CD4-positive, alpha-beta T cell treated with Interleukin-15 for 4 hours (primary cell): ENCODE measurements at places on chromosomes 1 and 21.

DNA sequence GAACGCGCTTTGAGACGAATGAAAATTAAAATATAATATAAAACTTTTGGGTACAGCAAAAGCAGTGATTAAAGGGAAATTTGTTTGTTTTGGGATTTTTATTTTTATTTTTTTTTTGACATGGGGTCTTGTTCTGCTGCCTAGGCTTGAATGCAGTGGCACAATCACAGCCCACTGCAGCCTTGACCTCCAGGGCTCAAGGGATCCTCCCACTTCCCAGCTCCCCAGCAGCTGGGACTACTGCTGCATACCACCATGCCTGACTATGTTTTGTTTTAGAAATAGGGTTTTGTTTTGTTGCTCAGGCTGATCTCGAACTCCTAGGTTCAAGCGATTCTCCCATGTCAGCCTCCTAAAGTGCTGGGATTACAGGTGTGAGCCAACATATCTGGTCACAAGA, 30.3 kb downstream of the USP24 start:
- no peak for DNase-seq

- DNase-seq = no peak
These were observed 53.8 kb upstream of the LRRC8C start for GRCh38 chr1:89578946-89579684.

DNA sequence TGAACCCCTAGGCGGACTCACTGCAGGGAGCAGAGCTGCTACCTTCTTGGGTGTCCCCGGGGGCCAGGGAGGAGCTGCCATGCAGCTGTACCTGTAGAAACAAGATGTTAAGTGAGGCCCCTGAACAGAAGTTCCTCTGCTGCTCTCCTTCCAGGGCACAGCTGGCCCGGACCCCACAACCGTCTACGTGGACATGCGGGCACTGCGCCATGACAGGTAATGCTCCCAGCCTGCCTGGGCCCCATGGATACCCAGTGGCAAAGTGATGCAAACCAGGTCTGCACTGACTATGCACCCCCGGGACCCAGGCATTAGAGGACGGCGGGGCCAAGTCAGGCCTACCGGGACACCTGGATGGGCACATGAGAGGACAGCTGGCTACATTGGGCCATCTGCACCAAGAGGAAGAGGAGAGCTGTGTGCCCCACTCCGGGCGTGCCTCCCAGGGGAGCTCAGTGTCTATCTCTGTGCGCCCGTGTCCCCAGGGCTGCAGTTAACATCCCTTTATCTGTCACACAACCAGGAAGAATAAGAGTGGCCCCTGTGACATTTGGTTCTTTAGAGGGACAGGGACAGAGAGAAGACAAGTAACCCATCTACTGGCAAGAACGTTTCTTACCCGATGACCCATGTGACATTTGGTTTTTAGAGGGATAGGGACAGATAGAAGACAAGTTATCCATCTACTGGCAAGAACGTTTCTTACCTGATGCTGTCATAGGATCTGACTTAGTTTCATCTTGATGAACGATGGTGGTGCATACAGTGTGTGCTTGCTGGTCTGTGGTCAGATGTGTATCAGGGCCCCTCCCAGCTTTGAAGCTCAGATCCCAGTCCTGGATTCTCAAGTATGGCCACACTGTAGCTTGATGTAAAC, 44.1 kb downstream of the S100B start:
- DNase-seq = no peak

- no peak for DNase-seq
These were observed 27.4 kb upstream of the AVPR1B start for GRCh38 chr1:206144605-206145004.

DNA sequence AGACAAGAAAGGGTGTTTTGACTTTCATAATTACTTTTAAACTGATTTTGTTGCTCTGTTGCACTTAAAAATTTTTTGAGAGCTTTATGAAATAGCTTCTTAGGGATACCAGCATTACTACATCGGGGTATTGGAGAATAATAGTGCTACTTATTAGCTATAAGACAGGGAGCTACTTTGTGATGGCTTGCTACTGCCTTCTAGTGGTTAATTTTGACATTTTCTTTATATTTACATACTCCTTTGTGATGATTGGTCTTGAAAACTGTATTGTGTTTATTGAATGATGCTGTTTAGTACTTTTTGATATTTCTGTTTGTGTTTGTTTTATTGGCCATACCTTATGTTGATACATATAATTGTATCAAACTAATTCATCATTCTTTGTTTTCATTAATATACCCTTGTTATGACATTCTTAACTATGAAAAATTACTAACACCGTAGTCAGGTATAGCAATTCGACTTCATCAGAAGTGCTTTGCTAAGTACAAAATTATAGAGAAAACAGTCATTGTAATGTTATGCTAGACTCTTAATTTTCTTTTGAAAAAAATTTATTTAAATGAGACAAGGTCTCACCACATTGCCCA, 85.5 kb downstream of the CLIC4 start:
- DNase-seq = peak; percentile 59

DNA sequence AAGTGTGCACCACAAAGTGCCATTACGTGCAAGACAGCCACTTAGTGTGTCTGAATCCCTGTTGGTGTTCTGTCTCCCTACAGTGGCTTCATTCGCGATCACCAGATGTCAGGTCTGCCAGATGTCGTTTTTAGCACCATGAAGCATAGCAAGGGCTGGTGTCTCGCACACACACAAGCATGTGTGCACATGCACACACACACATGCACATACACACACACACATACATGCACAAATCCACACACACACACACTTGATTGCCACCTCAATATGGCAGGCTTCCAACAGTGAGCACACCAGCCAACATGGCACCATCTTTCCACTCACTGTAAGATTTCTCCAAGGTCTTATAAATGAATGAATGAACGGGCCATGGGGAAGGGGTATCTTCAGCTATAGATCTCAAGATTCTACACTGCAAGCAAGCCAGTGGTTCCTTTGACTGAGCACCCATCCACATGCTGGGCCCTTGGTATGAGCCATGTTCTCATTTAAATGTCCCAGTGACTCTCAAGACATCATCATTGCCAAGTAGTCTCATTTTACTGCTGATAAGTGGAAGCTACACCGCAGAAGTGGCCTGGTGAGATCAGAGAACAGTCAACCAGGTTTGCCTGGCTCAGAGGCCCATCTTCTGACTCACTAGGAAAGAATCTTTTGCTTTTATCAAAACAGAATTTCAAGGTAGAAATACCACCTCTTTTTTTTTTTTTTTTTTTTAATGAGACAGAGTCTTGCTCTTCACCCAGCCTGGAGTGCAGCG, 84.9 kb downstream of the SIM2 start:
- DNase-seq = no peak

GRCh38 chr1:239909898-239910297, 181.8 kb upstream of the FMN2 start:
- no peak for DNase-seq

DNA sequence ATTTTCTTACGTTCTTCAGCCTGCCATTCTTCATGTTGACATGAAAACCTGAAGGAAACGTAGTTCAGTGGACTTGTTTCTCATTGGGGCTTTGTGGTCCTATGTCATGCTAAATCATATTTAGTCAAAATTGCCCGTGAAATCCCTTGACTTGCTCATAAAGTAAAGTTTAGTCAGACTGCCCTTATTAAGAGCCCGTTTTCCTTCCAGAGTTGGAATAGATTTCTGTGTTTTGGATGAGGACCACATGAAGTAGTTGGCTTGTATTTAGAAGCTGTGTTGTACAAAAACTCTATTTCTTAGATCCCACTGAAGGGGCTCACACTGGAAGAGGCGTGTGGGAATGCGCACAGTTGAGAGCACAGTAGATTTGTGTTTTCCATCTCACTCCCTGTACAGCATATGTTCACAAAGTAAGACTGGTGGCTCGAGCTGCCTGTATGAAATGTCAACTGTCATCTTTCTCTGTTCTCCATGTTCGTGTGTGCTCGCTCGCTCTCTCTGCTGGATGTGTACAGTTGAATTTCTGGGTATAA, 42.4 kb downstream of the CAMTA1 start:
- DNase-seq = no peak

DNA sequence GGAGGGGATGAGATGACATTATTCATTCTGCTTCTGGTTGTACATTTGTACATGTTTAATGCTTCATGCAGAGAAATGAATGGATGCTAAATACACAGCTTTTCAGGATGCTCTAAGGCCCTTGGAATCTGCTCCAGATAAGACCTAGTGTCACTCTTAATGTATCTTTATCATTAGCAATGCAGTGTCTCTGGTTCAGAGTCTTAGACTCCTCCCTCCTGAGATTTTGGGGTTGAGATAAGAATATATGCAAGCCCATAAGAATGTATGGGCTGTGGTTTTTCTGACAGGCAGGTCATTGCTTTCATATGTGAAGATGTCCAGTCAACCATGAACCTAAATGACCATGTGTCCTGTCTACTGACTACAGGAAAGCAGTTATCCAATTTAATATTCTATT, 415.5 kb downstream of the RPS6KC1 start:
- no peak for DNase-seq

DNA sequence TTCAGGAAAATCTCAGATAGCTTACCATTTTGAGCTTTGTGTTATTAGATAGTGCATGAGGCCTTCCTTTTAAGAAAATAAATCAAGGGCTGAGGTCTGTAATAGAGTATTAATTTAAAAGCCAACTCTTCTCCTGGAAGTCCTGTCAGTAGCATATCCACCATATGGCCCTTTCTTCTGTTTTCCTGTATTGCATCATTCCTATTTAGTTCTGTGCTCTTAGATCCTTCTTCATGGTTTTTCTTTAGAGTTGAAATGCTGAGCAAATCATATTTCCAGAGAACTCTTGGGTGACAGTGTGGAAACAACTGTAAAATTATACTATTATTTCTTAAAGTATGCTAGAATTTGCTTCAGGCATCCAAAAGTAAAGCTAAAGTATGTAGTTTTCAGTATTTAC, 91.7 kb downstream of the TTC3 start:
- no peak for DNase-seq

DNA sequence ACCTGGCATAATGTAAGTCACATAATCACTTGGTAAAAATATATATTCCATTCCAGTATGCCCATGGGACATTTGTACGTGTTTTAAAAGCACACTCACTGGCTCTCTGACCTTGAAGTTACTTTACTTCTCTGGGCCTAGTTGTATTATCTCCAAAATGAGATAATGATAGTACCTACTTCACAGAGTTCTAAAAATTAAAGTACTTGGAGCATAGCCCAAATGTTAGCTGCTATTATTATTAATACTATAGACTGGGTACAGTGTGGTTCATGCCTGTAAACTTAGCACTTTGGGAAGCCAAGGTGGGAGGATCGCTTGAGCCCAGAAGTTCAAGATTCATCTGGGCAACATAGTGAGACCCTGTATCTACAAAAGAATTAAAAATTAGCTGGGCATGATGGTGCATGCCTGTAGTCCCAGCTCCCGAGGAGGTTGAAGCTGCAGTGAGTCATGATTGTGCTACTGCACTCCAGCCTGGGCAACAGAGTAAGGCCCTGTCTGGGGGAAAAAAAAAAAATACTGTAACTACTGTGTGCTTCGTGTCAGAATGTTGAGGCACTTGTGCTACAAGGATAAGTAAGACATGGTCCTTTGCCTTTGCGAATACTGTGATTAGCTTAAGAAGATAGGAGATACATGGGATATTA, 45.7 kb downstream of the TDRD5 start:
- no peak for DNase-seq

DNA sequence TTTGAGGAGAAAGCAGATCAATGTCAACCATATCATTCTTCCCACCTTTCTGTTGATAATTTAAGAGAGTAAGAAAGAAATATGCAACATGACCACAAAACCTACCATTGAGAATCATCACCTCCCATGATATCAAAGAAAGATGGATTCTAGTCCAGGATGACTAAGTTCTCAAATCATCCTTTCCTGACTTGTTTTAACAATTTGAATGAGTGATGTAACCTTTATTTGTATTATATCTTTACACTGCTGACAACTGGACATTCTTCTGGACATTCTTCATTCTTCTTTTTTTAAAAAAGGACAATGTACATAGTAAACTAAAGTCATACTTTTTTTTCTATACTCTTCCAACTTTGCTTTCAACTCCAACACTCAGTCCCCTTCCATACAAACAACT, 9.5 kb downstream of the PSMB4 start:
- DNase-seq = no peak

- no peak for DNase-seq
These were observed 432.8 kb downstream of the KIF26B start for GRCh38 chr1:245587435-245588115.

DNA sequence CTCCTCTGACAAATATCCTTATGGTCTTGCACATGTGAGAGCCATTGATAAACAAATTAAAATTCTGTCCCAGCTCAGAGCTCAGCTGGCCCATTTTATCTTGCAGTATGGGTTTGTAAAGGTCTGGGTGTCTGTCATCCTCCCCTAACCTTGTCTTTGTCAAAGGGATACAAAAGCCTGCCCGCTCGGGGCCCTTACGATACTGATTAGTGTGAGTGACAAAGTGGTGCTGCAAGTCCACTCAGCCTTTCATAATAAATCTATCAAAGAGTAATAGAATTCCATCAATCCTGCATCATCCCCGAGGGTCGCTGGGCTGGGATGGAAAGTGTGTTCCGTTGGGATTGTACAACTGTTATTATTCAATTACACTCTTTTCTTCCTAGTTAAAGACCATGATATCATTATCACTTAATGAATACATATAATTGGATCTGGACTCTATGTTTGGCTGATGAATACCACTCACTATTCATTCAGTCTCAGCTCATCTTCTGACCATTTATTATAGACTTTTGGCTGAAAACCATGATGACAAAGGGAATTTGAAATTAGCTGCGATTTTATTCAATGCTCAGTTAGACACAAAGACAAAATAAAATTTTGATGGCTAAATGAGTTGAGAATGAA, 122.5 kb upstream of the FOXD3 start:
- no peak for DNase-seq

GRCh38 chr21:38848187-38848609, 42.5 kb downstream of the ETS2 start:
- DNase-seq = no peak

DNA sequence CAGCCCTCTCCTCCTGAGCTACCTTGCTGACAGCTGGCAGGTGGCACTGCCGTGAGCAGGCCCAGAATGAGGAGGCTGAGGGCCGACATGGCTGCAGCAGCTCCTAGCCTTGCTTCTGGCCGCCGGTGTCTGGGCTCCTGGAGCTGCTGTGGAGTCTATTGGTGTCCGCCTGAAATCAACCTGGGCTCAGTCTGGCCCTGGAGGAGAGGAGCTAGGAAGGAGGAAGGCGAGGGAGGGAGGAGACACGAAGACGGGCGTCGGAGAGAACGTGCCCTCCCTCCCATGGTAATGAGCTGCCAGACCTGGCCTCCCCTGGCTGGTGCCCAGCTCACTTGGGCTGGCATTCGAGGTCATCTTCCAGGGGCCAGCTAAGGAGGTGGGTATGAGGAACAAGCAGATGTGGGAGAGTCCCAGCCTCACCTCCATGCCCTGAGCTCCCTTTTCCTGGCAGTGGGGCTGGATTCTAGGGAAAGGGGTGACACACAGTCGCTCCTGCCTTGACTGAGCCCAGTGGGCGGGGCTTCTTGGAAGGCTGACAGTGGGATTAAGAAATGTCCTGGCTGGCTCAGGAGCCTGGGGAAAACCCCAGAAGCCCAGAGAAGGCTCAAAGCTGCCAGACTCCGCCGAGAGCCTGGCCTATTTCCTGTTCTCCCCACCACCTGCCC, at the start of gene PDZK1IP1:
Gene PDZK1IP1 (minus strand): TSS at position 193 of the 665 bp plus-strand sequence. CDS start 104 bp downstream, at position 89.
- no peak for DNase-seq
